ENCODE measurements at places on chromosomes 3 and 15.

- DNase-seq = no peak
Observed at GRCh38 chr15:82972990-82973389, 13.0 kb upstream of the RAMAC start.

DNA sequence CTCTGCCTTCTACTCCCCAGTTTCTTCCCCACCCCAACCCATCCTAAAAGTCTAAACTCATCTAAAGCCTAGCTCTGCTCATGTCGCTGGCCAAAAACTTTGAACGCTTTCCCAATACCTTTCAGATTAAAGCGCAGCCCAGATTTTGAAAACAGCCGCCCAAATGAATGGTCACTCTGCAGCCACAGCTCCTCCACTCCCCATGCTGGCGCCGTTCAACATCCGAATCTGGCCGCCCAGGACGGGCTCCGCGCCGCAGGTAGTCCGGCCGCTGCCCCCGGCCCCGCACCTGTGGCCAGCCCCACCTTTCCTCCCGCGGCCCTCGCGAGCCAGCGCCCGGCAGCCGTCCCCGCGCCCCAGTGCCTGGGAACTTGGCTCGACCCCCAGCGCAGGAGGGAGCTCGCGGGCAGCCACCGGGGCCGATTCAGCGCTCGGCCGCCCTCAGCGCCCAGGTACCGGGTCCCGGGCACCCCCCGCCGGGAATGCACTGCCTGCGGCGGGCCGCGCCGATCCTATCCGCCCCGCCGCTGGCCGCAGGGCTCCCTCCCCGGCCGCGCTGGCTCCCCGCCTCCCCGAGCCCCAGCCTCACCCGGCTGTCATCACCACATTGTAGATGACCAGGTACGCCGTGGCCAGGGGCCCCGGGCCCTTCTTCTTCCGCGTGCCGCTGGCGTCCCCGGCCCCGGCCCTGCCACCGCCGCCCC is 417 bp downstream of the HACD2 start:
- DNase-seq = peak; percentile 43

GRCh38 chr3:32857921-32858320 is 40.1 kb downstream of the TRIM71 start:
- no peak for DNase-seq

DNA sequence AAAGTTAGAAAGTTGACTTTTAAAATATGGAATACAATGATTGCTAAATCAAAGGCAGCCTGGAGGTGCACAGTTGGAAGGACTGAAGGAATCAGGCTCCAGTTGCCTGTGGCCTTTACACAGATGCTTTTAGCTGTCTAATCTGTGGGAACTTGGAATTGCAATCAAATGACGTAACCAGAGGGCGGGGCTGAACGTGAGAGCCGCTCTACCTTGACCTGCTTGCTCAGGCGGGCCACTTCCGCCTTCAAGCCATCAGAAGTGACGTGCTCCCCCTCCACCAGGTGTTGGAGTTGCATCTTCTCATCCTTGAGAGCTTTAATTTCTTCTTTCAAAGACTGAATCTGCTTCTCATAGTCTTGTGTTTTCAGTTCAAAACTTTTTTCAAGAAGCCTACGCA is 37.7 kb upstream of the GNB5 start:
- no peak for DNase-seq

- no peak for DNase-seq
Observed at GRCh38 chr15:98933406-98933805, 74.2 kb downstream of the PGPEP1L start.

DNA sequence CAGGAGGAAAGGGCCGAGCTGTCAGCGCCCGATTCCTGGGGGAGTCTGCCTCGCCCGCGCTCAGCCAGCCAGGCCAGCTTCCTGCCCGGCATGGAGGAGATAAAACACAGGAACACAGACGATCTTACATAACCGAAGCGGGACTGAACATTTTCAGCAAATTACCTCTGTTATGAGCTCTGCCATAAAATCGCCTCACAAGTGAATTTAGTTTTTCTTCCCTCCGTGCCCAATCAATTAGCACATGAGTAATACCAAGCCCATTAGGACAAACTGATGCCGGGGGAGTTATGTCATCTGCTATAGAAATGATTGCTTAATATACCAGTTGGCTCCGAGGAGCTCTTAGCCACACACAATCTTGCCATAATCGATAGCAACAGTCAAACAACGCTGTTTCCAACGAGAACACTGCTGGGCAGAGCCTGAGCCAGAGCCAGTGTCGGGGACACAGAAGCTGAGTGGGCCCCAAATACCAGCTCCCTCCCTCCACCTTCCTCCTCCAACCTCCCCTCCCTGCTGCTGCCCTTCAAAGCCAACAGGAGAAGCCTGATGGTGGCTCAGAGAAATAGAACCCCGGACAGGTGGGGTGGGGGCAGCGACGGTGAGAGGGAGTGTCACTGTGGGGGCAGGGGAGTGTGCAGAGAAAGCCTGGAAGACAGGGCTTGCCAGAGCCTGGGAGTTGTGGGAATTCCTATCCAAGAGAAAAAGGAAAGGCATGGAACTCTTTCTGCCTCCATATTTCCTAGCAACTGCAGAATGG is 279.4 kb upstream of the TLE3 start:
- peak; percentile 13 for DNase-seq

All from activated CD8-positive, alpha-beta T cell treated with anti-CD3 and anti-CD28 coated beads, Interleukin-2, amount 10 ng/mL, durations not matched to agents 7 days and 5 days (primary cell).